ENCODE measurements at places on chromosomes 4 and X.

GRCh38 chr4:2298532-2298991 lies 36.7 kb upstream of the MXD4 start:
- no peak for DNase-seq

DNA sequence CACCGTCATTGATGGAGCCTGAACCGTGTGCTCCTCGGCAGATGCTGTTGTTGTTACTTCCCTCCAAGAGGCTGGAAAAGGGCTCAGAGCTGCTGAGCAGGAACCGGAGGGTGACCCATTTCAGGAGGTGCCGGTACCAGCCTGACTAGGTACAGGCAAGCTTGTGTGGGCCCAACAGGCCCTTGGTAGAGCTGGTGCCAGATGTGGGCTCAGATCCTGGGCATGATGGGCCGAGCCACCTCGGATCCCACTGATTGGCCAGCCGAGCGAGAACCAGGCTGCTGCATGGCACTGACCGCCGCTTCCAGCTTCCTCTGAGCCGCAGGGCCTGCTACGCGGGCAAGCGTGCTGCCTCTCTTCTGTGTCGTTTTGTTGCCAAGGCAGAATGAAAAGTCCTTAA lies 33.7 kb downstream of the NOP14 start:
- no peak for DNase-seq

DNA sequence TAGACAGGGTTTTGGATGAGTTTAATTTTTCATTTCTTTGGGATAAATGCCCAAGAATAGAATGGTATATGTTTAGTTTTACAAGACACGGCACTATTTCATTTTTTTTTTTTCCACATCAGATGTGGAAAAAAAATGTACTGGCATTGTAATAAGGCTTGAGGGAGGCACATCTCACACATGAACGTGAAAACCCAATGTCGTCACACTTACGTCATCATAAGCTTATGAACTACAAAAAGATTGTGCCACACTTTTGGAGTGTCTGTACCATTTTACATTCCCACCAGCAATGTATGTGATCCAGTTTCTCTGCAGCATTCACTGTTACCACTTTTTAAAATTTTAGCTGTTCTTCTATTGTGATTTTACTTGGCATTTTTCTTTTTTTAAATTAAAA lies 74.2 kb downstream of the TAF1 start:
- DNase-seq = no peak

GRCh38 chrX:77952173-77952572 lies 17.3 kb downstream of the PGAM4 start:
- DNase-seq = no peak

Measured in CD4-positive, alpha-beta T cell treated with Interferon alpha-2 for 1 hour (primary cell).